ENCODE measurements at places on chromosomes 7 and 10.

DNA sequence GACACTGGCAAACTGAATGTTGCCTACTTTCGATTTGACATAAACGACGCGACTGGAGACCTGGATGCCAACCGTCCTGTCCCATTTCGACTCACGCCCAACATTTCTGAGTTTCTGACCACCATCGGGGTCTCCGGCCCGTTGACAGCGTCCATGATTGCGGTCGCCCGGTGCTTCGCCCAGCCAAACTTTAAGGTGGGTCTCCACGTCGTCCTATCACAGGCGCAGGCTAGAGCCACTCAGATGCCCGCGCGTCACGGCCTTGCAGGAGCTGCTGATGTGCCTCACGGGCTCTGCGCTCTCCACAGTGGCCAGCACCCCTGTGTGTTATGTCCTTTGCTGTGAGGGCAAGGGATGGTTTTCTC is 132.6 kb downstream of the SMURF1 start:
- no peak for DNase-seq

DNA sequence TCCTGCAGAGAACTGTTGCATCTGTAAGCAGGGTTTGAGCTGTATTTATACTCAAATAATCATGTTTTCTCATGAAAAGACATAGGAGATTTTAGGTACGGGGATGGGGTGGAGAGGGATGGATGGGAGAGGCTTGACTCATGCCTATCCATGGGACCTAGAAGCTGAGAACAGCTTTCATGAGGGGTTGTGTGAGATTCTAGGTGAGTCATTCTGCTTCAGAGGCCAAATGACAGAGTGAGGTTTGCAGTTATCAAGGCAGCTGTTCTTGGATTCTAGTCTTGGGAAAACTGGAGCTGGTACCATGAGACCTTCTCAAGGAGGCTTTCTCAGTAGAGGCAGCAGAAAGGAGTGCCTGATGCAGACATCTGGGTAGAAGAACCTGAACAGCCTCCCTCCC is 746.9 kb downstream of the TYW1 start:
- DNase-seq, result no peak

DNA sequence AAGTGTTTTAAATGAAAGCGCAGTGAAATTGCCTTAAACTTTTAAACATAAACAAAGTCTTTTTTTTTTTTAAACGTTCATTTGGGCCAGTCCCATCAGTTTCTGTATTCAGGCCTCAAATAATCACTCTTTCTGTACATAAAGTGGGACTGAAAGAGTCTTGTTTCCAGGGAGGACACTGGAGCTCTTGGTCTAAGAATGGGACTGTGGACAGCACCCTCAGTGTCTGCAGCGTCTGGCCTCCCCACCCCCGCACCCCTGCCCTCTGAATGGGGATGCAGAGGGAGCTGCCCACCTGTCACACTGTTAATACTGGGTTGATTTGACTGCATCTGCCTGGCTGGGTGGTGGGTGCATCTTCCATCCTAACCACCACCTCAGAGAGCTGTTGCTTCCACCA is 5.2 kb downstream of the ZNF365 start:
- DNase-seq, result no peak

DNA sequence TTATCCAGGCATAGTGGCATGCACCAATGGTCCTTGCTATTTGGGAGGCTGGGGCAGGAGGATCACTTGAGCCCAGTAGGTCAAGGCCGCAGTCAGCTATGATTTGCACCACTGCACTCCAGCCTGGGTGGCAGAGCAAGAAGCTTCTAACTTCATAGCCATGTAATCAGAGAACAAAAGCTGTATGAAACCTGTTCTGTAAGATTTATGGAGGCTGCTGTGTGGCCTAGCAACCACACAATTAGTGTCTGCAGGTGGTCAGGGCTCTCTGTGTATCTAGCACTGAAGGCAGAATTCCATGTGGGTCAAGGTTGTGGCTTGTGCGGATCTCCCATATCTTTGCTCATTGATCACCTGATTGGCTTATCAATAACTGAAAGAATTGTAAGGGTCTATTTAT is 221.5 kb upstream of the FOXK1 start:
- no peak for DNase-seq

- no peak for DNase-seq
Observed at GRCh38 chr10:76130892-76131291, 699.5 kb downstream of the LRMDA start.

- peak; percentile 69 for DNase-seq
Observed at GRCh38 chr7:94003446-94004023, 620 bp downstream of the BET1 start.

- DNase-seq, result no peak
Observed at GRCh38 chr7:13603016-13603415, 386.4 kb downstream of the ETV1 start.

Measured in SW480 (cell line).